Stimulated activated CD4-positive, alpha-beta T cell treated with anti-CD3 and anti-CD28 coated beads, TNF-alpha, amount 100 ng/mL, for 1 hour (primary cell): ENCODE measurements at places on chromosomes 7 and 10.

DNA sequence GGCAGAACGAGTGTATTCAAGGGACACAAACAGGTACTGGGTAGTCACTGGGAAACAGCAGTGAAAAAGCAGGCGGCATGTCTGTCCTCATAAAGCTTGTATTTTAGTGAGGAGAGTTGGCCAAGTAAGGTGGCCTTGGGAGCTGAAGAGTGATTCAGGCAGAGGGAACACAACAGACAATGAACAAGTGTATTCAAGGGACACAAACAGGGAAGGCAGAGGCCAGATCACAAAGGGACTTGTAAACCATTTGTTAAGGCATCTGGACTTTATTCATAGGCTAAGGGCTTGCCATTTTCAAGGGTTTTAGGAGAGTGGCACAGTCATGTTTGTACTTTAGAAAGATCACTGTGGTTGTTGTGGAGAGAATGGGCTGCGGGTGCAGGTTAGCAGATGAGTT lies 49.0 kb downstream of the LRMDA start:
- no peak for DNase-seq

- no peak for DNase-seq
Observed at GRCh38 chr7:142024547-142024946, 28.9 kb downstream of the MGAM start.

DNA sequence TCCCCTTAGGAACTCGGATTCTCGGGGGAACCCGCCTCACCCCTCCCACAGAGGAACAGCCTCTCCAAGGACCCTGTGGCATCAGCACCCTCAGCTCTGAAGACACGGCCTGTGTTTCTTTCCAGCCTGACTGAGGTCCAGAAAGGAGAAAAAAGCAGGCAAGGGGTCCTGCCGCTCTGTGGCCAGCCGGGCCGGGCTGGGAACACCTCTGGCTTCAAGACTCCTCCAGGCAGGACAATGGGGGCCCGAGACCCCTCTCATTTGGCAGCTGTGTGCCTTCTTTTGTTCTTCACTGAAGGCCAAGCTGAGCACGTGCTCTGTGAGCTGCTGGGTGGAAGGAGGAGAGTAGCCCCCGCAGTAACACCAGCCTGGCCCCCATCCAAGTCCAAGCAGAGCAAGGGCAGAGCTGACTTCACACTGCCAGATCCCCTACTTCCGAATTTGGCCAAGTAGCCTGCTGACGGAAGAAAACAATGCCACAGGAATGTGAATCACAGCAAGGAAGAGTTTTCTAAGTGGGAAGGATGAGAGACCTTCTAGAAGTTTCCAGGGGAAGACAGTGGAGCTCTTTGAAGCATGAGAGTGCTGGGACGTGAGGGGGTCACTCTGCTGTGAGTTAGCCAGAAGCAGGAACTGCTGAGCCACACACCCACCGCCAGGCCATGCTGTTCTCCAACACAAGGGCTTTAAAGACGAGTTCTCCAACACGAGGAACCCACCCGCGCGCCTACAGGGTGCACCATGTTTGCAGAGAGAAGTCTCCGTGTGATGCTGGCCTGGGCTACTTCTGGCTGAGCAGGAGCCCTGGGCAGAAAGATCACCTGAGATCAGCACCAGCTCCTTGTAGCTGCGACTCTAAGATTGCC lies 3.1 kb downstream of the CNPY1 start:
- no peak for DNase-seq

DNA sequence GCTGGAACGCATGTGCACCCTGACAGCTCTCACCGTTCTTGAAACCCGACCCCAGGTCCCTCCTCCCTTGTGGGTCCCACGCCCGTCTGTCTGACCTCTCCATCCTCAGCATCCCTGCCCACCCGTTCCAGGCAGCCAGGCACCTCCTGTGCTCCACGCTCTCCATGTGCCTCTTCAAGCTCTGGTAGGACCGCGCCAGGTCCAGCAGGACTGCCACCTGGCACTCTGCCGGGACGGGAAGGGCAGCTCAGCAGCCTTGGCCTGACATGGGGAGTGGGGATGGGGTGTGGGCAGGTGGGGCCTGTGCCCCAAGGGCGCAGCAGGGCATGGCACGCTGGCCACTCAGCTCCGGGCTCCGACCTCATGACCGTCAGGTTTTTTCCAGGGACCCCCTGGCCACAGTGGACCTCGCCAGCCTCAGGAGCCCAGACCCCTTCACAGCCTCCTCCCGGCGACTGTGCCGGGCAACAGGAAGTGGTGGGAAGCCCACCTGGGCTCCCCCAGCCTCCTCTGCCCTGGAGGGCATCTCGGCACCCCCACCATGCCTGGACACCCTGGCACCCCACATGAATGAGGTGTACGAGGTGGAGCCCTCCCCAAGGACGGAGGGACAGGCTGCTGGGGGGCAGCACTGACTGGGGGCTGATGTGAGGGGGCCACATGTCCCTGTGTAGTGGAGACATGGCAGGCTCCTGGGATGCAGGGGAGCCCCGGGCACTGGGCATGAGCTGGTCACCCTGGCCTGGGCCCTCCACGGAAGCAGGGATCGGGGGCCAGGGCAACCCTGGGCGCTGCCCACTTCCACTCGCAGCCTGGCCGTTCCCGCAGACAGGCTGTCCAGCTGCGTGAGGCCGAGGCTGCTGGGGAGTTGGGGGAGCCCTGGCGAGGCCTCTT lies 25.1 kb upstream of the NKX6-2 start:
- no peak for DNase-seq

- no peak for DNase-seq
Observed at GRCh38 chr7:105985229-105985628, 22.2 kb downstream of the CDHR3 start.

- no peak for DNase-seq
Observed at GRCh38 chr7:56079450-56080185, 13.1 kb downstream of the PHKG1 start.

- DNase-seq, result no peak
Observed at GRCh38 chr10:114257498-114257897, 18.4 kb downstream of the VWA2 start.

DNA sequence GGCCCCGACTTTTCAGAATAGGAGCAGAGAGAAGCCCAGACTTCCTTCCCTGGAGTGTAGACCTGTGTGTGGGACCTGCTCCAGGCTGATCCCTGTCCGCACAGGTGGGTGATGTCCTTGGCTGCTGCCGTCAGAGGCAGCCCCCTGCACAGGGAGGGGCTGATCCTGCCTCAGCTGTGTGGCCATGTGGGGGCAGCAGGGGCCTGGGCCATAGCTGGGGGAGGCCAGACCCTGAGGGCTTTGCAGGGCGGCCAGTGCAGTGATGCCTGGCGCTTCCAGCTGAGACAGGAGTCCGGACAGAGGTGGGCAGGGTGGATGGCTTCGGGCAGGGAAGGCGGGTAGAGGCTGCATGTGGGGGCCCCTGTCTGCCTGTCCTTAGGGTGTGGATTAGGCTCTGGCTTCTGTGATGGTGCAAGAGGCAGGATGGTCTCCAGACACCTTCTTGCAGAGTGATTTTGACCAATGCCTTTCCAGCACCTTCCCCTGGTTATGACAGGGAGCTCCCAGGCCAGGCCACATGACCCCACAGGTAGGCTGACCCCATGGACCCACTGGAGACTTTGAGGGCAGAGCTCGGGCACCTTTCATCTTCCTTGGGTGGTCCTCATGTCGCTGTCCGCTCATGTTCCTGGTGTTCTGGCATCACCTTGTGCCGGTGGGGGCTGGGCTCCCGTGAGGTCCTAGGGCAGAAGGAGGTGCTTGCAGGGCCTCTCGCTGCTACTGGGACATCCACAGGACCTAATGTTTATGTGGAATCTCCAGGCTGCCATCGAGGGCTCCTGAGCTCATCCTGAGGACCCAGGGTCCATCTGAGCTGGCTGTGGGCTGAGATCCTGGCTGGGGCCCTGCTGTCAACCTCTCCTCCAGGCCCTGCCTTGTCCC lies 141.5 kb downstream of the ADCY1 start:
- DNase-seq, result no peak

GRCh38 chr10:48939790-48940325 lies at the start of gene LRRC18:
TSS of gene LRRC18 (minus strand) at chr10:48939840. CDS start at chr10:48914155, 25,685 bp downstream.
- DNase-seq, result no peak

DNA sequence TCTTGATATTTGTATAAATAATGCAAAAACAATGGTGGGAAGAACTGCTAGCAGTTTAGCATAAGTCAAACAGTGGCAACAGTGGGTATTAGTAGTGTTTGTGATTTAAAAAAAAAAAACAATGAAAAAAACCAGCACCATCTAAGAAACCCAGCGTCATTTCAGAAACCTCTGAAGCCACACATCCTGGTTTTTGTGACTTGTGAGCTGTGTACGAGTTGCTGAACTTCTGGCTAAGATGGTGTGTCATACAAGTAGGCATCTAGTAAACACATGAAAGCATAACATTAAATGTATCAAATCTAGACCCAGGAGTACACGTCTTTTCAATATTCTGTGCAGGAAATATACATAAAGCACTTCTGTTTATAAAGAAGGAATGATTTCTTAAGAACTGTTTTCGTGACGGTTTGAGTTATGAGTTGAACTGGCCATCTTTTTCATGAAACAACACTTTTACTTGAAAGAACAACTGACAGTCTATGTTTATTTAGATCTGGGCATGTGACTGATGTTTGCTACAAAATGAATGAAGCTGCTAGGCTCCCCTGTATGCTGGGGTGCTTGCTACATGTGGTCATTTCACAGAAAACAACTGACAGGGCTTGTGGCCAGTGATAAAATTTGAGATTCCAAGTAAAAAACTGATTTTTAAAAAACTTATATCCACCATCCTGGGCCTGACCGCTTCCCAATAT lies 143.5 kb downstream of the PIP4K2A start:
- no peak for DNase-seq

DNA sequence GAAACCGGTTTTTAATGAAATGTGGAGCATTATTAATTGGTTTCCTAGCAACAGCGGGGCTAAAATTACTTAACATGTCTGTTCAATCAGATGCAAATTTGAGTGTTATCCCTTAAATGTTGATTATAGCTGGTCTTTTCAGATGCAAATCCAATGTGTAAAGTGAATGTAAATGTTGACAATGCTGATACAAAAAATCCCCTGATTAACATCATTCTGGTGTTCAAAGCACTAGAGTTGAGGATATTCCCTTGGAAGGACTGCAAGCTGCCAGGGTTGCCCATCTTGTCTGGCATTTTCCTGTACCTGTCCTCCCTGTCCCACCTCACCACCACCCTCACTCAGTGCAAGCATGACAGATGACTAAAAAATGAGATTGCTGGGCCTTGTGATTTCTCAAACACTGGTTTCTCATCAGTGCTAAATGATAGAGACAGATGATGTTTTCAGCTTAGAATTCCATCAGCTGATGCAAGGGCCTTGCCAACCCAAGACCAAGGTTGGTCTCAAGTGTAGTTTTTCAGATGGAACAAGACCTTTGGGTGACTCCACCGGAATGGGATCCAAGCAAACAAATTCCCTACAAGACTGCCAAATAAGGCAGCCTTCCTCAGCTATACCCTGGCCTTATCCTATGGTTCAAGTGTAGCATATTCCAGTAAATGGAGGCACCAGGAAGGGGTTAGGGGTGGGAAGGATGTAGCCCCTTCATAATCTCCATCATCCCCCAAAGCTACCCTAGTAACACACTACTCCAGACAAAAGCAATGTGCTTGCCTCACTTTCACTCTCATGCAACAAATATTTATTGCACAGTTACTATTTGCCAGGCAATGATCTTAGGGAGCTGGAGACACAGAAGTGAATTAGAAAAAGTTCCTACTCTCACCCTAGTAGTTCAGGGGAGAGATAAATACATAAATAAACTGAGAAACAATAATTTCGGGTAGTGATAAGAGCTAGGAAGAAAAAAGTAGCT lies 54.9 kb downstream of the JAZF1 start:
- DNase-seq, result no peak
